ENCODE measurements at places on chromosomes 1 and 21.

DNA sequence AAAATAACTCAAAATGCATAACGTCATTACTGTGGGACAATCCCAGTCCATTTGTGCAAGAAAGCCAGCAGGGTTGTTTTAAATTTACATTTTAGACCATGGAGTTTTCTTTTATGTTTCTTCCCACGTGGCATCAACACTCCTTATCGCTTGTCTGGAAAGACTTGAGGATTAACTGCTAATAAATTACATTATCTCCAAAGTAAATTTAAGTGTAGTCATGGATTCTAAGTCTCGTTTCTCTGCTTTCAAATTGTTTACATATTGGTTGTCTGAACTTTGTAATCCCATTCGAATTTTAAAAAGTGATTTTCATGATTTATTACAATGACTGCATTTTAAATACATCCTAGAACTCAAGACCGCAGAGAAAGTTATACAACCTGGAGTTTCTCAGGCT is 119.3 kb upstream of the ADAMTS5 start:
- DNase-seq: no peak

- no peak for DNase-seq
These were observed 78.0 kb downstream of the SSBP3 start for GRCh38 chr1:54328066-54328636.

DNA sequence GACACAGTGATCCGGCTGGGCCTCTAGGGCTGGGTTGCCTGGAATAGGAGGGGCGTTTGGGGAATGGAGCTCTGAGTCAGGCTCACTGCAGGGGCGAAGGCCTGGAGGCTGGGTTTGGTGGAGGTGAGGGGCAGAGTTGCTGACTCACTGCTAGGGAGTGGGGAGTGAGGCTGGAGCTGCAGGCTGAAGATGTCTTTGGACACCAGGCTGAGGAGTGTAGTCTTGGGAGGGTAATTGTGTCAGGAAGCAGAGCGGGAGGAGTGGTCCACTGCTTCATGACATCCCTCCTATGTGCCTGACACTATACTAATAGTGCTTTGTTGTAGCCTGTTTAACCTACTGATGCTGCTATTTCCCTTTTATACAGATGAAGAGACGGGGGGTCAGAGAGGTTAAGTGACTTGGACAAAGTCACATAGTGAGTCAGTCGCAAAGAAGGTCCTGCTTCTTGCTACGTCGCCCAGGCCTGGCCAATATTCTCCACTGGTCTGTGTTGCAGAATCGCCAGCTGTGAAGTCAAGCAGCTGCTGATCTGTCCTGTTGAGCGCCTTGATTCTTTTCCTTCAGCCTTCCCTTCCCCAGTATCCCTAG is 13.6 kb downstream of the ACTL8 start:
- DNase-seq: peak; percentile 42

DNA sequence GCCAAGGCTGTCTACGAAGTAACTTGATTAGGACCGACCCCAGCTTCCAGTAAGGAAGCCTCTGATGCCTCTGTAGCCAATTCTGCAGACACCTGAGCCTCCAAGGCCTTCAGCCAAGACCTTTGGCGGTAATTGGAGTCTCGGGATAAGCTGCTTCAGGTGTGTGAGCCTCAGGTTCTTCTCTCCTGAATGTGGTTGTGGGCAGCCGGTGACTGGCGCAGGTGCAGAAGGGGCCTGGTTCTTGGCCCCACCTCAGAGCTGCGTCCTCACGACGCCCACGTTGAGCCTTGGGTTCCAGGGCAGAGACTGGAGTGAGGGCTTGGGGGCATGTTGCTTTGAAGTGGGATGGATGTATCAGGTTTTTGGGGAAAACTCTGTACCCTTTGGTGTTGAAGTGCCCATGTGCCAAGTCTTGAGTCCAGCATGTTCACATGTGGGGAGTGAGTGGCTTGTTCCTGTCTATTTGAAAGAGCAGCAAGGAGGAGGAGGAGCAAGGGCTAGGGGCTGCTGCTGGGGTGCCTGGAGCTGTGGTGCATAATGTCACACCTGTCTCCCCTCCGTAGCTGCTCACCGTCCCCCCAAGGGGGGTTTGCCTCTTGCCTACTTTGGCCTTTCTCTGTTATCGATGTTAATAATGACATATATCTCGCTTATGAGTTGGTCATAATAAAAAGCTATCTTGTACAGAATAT is 1.4 kb downstream of the PSEN2 start:
- DNase-seq: no peak

DNA sequence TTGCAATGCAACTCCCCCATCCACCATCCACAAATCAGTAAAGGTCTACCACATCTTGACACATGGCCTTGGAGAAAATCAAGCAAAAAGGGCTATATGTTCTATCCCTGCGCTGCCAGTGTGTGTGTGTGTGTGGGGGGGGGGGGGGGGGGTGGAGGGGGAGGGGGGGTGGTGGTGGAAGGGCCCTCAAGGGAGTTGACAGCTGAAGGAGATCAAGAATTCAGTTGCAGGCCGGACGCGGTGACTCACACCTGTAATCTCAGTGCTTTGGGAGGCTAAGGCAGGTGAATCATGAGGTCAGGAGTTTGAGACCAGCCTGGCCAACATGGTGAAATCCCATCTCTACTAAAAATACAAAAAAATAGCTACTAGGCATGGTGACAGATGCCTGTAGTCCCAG is 37.6 kb upstream of the CLIC4 start:
- no peak for DNase-seq

DNA sequence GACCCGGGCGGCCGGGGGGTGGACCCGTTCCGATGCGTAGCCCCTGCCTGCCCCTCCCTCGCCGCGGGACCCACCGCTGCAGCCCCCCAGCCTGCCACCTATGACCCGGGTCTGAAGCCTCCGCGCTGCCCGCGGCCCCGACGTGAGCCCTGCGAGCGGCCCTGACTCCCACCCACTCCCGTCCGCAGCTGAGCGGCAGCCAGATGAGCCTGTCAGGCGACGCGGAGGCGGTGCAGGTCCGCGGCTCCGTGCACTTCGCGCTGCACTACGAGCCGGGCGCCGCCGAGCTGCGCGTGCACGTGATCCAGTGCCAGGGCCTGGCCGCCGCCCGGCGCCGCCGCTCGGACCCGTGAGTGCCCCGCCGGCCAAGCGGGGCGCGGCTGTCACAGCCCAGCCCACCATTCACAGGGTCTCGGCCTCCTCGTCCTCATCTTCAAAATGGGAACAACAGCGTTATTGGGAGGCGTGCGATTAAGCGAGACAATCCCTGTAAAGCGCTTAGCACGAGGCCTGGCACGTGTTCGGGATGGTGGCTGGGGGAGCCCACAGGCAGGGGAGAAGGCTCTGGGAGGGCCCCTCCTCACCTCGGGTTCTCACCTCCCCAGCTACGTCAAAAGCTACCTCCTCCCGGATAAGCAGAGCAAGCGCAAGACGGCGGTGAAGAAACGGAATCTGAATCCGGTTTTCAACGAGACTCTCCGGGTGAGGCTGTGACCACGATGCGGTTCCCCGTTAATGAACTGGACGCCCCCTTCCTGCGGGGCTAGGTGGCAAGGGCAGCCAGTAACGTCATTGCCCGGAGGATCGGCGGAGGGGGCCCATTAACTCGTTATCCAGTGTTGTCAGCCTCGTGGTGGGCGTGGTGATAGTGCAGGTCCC is 8.2 kb downstream of the SYTL1 start:
- no peak for DNase-seq

DNA sequence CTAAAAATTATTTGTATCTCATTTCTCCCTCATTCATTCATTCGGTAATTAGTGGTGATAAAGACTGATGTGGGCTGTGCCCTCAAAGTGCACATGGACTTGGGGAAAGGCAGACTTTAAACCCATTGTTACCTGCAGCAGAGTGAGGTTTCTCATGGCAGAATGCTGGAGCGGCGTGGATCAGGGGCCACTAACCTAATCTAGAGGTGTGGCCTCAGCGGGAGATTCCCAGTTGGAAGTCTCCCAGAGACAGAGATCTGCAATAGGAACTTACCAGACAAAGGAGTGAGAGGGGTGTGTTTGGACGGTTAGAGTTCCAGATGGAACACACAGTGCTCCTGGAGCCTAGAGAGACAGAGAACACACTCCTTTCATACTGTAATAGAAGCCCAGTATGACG is 73.5 kb downstream of the VPS26C start:
- DNase-seq: no peak

- DNase-seq: no peak
These were observed 92.7 kb upstream of the ZNF678 start for GRCh38 chr1:227470688-227471087.

DNA sequence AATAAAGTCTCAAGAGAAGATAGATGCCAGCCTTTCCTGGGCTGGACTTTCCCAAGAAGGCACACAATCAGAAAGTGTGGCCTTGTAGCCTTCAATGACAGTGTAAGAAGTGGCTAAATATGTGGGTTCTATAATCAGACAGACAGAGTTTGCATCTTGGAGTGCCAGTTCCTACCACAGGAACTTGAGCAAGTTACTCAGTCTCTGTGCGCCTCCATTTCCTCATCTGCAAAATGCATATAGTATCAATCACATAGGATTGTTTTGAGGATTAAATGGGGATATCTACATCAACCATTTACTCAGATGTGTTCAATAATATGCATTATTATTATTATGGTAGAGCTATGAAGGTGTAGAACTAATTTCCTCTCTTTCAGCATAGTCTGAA is 176.8 kb upstream of the PTBP2 start:
- no peak for DNase-seq

GRCh38 chr1:153903841-153904455 is 18.8 kb downstream of the GATAD2B start:
- DNase-seq: no peak

GRCh38 chr1:91804546-91805023 is 81.4 kb downstream of the TGFBR3 start:
- no peak for DNase-seq

DNA sequence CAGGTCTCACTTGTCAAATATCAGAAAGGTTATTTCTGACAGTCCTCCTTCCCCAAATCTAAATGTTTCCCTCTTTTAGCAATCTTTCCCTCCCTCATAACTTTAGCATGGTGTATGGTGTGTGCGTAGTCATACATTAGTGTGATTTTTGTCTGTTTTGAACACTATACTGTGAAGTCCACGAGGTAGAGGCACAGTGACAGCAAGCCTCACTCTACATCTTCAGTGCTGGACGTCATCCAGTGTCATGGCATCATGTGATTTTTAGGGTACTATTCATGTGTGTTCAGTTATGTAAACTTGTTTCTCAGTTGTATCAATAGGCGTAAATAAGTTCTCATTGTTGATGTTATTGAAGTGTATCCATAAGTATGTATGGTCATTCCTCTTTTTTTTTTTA is 39.1 kb downstream of the DYRK1A start:
- DNase-seq: no peak

GRCh38 chr1:18091660-18092446 is 15.7 kb upstream of the IGSF21 start:
- peak; percentile 37 for DNase-seq

GRCh38 chr1:109980324-109981003 is 4.1 kb upstream of the AHCYL1 start:
- DNase-seq: no peak

DNA sequence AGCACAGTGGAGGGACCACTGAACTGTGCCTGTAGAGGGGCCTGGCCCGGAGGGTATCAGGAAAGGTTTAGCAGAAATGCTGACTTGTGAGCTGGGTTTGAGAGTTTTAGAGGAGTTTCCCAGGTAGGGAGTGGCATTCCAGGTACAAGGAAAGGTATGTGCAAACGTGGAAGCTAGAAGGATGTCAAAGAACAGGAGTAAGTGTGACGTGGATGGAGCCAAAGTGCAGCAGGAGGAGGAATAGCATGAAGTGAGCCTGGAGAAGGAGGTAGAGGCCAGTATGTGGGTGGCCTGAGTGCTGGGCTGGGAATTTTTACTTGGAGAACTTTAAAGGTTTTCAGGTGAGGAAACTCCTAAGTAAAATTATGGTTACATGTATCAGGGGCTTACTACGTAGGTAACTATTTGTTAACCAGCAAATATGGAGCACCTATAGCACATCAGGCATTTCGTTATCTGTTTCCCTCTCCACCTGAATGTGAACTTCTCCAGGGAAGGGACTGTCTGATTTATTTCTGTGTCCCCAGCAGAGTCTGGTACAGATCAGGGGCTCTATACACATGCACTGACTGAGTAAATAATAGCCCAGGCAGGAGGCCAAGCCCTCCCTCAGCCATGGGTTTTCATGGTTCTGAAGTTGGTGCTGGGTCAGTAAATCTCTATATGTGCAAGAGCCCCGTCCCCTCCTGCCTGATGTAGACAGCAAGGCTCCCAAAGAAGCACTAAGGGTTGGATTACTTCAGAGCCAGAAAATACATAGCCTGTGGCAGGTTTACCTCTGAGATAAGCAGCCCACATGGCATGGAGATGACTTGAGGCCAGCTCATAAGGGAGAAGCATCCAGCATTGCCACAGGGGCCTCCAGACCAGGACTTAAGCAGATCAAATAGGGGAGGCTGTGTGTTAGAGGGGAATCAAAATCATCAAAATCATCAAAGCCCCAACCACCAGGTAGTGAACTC is 43.4 kb downstream of the CDCP2 start:
- no peak for DNase-seq

GRCh38 chr21:43972850-43973633 is 39.1 kb upstream of the TRAPPC10 start:
- DNase-seq: no peak

DNA sequence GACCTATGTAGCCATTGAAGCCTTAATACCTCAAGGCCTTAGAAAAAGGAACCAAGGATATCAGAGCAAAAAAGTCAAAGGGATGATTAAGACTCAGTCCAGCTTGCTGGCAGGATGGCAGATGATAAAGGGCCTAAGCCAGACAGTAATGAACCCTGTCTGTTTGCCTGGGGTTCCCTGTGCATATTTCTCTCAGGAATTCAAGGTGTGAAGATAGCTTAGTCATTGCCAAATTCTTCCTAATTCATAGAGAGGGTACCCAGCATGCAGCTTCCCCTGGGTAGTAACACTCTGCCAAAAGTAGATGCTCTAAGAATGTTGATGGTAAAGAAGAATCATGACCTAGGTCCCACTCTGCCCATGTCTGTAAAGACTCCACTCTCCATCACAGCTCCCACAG is 210.6 kb upstream of the COA6 start:
- DNase-seq: no peak

DNA sequence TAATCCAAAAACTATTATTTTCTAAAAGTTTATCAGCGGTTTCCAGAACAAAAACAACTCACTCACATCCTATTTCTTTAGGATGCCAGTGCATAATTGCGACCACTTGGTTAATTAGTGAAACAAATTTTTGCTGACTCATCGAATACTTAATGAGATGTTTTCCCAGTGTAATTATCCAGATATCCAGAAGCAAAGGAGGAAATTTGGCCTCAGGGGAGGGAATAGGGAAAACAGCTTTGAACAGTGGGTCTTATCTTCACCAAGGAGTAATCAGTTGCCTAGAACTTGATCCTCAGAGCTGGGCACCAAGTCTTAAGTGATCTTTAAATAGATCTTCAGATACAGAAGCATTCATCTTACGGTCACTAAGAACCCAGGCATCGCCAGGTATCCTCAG is 24.3 kb downstream of the STYXL2 start:
- DNase-seq: no peak

- no peak for DNase-seq
These were observed 65.2 kb upstream of the LRRC8D start for GRCh38 chr1:89755591-89755990.

DNA sequence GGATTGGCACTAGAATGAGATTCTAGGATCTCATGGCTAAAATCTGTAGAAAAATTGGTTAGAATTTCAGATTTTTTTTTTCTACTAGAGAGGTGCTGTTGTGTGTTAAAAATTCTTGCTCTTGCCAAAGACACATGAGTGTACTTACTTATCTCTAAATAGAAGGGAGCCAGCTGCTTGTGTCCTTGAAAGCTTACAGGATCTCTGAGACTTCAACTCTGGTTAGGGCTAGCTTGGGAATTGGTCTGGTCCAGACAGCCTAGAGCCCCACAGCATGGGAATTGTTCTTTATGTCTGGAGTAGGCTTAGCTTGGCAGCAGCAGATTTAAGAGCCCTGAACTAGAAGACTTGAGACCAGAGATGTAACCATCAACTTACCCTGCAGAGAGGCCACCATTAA is 37.3 kb downstream of the MACO1 start:
- DNase-seq: no peak
